ENCODE measurements at places on chromosomes 16 and 17.

- no peak for DNase-seq
Measured at GRCh38 chr16:85906349-85906748, 7.4 kb downstream of the IRF8 start.

DNA sequence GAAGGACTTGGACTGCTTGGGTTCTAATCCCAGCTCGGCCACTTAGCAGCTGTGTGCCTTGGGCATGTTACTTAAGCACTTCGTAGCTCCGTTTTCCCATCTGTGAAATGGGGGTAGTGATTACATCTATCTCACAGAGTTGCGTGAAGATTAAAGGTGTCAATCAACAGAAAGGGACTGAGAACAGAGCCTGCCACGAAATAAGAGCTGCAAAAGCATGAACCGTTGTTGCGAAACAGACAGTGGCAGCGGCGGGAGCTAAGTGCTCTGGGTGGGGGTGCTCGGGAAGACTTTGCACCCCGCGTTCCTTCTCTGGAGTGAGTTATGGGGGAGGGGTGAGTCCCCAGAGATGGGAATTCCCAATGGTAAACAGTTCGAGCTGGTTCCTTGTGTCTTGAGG, 79.6 kb upstream of the LHX1 start:
- DNase-seq: no peak

GRCh38 chr16:85359147-85359822, 247.0 kb upstream of the CIBAR2 start:
- no peak for DNase-seq

- no peak for DNase-seq
Measured at GRCh38 chr17:36085765-36086164, 4.2 kb downstream of the CCL3 start.

- no peak for DNase-seq
Measured at GRCh38 chr16:64356267-64356666, 765.6 kb downstream of the CDH11 start.

DNA sequence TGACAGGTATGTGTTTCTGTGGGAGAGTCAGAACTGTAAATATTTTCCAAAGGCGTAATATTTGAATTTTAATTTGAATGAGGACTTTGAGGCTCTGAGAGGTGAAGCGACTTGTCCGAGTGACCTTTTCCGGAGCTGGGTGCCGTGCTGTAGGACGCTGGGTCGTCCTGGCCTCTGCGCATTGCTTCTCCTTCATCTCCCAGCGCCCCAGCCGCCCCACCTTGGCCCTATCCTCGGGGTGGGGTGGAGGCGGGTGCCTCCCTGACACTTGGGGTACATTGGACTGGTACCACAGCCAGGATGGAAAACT, 147.8 kb downstream of the SPECC1 start:
- no peak for DNase-seq

DNA sequence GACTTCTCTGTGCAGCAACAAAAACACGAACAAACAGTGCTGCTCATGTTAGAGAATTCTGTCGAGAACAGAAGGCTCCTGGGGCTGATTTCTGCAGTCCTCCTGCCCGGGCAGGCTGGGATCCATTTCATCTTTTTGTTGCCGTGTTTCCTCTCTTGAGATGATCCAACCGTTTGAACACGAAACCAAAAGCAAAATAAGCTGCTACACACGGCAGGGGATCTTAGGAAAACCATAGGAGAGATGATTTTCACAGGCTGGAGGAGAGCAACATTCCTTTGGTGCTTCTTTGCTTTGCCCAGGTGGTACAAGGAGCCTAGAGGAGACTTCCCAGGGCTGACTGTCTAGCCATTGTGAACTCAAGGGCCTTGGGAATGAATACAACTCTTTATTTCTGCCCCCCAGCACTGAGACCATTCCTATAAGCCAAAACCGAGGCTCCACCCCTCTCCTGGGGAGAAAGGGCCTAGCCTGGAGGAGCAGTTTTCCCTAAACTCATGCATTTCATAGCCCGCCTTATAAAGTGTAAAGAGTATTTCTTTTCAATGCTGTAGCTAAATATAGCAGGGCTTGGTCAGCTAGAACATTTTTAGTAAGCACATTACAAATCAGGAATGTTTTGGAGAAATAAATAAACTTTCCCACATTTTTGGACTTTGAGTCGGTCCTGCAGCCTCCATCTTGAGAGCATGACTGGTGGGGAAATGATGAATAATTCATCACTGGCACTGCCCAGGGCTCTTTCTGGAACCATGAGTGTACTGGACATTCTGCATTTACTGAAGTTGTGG, 7.7 kb downstream of the FOXL1 start:
- DNase-seq: no peak

- no peak for DNase-seq
Measured at GRCh38 chr17:82024859-82025258, 1.8 kb downstream of the LRRC45 start.

GRCh38 chr16:87954361-87954760, 3.1 kb downstream of the BANP start:
- no peak for DNase-seq

DNA sequence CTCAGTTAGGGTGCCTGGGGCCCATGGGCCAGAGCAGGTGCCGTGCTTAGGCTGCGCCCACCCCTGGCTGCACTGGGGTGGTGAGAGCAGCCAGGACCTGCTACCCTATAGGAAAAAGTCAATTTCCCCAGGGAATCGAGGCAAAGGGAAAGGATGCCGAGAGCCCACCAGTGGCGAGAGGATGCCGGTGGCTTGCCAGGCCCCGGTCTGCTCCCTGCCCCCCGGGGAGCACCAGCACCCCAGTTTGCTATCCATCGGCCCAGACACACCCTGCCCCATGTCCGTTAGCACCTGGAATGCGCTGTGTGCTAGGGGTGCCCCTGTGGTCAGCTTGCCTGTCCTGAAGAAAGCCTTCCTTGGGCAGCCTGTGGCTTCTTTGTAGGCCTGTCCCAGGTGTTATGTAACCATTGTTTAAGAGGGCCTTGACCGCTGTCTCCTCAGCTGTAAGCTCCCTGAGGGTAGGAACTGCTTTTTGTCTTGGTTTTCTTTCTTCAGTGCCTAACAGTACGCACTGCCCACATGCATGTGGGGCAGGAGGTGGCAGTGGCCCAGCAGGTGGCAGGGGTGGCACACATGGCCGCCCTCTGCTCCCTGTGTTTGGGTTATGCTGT, 40.8 kb downstream of the NT5M start:
- no peak for DNase-seq

DNA sequence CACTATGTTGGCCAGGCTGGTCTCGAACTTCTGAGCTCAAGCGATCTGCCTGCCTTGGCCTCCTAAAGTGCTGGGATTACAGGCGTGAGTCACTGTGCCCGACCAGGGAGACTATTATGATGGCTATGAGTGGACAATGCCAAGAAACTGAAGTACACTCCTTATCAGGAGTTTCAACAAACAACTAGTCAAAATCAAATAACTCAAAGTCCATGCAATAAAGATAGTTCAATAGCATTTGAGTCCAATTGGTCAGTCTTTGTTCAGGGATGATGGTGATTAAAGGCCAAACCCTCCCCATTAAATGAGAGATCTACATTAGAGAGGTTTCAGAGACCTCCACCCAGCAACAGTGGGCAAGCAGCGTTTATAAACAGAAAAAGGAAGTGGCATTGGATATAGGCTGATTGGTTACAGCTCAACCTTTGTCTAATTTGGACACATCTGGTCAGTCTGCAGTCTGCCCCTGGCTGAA, 8.0 kb downstream of the CHST5 start:
- no peak for DNase-seq

- DNase-seq: no peak
Measured at GRCh38 chr17:49508866-49509587, 13.9 kb downstream of the NGFR start.

- DNase-seq: no peak
Measured at GRCh38 chr17:1896243-1897104, 66.7 kb downstream of the RPA1 start.

DNA sequence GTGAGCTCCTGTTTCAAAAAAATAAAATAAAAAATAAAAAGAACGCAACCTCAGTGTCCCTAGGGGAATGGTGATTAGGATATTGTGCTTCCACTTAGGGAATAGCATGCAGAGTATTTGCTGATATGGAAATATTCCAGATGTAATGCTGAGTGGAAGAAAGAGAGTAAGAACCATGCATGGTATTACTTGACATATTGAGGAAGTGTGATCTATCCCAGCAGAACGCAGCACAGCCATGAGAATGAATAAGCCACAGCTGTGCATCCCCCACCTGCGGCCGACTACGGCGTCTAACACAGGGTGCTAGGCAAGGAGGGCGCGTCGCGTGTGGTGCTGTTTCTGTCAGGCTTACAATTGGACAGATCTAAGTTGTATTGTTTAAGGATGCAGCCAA, 49.5 kb downstream of the FOXK2 start:
- no peak for DNase-seq

DNA sequence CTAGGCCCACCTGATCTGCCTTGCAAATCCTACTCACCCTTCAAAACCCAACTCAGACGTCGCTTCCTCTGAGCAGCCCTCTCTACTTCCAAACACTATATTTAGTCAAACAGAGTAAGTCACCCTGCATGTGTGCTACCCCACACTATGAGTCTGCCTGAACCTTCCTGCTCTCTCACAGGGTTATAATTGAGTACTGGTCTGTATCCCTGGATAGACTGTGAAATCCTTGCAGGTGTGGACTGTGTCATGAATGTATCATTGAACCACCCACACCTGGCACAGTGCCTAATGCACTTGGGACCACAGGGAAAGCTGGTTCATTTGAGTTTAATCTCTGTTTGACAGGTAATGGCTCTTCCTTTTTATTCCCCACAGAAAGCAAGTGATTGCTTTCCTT, 3.4 kb downstream of the FBXO39 start:
- DNase-seq: no peak

- DNase-seq: no peak
Measured at GRCh38 chr17:68197091-68197996, 50.5 kb upstream of the AMZ2 start.

DNA sequence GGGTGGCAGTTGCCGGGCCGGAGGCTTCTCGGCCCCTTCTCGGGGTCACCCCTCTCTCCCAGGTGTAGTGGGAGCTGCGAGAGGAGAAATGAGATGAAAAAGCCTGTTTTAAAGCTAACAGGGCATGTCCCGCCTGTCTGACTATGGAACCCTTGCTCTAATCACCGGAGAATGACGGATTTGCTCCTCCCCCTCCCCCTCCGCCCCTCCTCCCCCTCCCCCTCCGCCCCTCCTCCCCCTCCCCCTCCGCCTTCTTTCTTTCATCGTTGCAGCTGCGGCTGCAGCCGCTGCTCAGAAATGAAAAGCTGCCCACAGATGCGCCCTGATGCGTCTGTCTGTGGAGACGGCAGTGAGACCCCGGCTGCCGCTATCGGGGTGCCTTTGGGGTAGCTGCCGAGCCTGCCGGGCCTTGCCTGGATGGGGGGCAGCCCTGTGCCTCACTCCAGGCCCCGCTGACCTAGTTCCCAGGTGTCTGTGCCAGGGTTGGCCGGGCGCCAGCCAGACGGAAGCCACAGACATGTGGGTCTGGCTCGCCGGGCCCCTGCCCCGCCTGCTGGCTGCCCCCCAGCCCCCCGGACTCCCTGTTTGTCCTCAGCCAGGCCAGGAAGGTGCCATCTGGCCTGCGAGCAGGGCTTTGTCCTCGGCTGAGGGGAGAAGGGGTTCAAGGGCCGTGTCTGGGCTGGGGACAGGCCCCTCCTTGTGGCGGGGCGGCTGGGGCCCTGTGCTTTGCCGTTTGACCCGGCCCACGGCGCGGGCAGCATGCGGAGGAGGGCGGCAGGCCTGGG, 37.7 kb downstream of the GINS2 start:
- DNase-seq: no peak

DNA sequence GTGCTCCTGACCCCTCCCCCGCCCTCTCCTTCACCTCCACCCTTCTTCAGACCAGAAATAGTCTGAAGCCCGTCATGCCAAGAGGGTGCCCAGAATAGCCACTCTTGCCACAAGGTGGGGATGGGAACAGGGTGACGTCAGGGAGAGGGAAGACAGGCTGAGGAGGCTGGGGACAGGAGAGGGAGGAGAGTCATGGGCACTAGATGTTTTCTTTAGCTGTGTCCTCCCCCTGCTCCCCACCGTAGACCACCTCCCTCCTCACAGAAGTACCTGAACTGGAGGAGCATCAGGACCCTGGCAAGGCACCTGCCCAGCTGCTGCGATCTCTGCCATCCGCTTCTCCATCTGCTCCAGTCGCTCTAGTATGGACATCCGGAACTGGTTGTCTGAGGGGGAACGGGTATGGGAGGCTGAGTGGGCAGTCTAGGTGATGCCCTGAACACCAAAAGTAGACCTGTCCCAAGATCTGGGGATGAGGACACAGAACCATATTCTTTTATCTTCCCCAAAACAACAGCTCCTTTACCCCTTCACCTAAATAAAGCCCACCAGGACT, 6.6 kb upstream of the SPAG7 start:
- DNase-seq: no peak

- DNase-seq: no peak
Measured at GRCh38 chr17:83085103-83085502, 5.7 kb downstream of the METRNL start.

DNA sequence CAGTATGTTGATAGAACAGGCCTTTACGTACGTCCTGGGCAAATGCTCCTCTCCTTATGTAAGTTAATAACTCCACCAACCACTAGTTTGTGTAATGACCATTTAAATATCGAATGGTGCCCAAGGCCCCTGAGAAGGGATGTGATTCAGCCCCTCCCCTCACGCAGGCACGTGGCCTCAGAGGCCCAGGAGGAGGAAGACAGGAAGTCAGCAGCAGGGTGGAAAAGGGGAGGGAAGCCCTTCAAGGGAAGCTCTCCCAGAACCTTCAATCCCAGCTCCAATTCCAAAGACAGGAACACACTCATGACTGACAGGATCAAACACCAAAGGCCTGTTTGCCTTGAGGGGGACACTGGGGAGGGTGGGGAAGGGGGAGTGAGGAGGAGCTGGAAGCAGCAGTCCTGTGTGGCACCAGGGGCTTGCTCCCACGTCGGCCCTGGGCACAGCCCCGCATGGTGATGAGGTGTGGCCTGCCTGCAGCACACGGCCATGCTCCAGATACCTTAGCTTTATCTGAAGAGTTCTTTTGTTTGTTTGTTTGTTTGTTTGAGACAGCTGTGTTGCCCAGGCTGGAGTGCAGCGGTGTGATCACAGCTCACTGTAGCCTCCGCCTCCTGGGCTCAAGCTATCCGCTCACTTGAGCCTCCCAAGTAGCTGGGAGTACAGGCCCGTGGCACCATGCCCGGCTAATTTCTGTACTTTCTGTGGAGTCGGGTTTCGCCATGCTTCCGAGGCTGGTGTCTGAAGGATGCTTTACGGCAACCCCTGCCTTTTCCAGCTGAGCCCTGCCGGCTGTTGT, 105.0 kb downstream of the ZNF778 start:
- no peak for DNase-seq
